ENCODE measurements at places on chromosomes 12 and 14.

DNA sequence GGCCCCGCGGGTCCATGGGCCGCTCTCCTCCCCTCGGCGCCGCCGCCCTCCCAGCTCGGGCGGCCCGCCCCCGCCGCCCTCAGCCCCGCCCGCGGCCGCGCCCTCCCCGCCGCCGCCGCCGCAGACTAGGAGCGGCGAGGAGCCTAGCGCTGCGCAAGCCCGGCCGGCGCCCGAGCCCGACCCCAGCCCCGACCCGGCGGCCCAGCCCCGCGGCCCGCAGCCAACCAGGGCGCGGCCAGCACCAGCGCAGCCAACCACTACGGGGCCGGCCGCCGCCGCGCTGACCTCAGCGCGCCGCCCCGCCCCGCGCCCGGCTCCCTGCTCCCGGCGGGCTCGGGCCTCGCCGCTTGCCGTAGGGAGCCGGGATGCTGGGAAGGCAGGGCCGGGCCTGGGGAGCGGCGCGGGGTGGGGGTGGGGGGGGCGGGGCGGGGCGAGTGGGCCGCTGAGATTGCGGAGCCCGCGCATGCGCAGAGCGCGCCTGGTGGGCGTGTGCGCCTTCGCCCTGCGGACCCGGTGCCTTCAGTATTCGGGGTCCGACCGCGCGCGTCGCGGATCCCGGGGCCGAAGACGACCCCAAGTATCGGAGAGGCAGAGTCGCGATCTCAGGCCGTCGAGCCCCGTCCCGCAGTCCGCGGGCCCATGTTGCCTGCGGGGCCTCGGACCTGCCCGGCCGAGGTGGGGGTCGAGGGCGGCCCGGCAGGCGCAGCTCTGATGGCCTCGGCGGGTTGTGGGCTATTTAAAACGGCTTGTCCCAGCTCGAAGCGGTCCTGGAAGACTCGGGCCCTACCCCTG, at the start of gene CDC42BPB:
Gene CDC42BPB (minus strand): TSS at position 178 of the 792 bp plus-strand sequence. CDS start 376 bp downstream, outside the sequence.
- peak; percentile 87 for DNase-seq

DNA sequence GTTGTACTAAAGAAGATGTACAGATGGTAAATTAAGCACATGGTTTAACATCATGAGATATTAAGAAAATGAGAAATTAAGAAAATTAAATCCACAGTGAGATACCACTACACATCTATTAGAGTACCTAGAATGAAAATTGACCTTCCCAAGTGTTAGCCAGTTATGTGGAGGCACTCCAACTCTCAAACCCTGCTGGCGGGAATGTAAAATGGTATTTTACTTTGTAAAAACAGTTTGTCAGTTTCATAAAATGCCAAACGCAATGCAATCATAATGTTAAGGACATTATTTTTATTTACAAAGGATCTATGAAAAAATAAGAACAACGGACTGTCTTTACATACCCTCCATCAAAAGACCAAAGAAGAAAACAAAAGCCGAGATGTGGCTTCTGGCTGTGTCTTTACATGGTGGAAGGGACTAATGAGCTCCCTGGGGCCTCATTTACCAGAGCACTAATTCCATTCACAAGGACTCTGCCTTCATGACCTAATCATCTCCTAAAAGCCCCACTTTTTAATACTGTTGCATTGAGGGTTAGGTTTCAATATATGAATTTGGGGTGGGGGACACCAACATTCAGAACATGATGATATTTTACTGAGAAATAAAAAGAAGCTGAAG, 1178.7 kb downstream of the AACS start:
- no peak for DNase-seq

- DNase-seq: no peak
Observed at GRCh38 chr14:78028471-78028870, 141.7 kb upstream of the NRXN3 start.

DNA sequence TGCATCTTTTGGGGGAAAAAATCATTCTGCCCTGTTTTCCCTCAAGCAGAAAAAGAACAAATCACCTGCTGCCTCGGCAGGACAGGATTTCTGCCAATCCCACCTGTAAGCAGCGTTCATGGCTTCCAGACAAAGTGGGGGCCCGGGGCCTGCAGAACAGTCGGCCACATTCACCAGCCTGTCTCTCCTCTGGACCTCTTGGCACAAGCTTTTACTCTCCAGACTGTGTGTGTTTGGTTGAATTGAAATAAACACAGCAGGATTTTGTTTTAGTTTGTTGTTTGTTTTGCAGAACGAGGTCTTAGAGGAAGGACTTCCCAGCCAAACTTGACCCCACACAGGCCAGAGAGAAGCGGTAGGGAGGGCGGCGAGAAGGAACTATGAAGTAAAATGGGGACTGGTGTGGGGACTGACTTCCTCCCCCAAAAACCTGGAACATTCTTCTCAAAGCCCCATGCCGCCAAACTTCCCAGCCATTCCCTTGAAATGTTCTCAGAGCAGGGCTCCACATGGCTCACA, 41.7 kb upstream of the FOS start:
- DNase-seq: no peak

GRCh38 chr14:104822821-104823615, 22.1 kb downstream of the ZBTB42 start:
- DNase-seq: no peak

GRCh38 chr12:30878024-30878423, 48.5 kb upstream of the TSPAN11 start:
- DNase-seq: no peak
